ENCODE measurements at places on chromosomes 11 and 22. TPM values are rescaled to one million over a fixed set of nuclear protein-coding genes. Genes with fewer than 3 reads are reported as not detected.

DNA sequence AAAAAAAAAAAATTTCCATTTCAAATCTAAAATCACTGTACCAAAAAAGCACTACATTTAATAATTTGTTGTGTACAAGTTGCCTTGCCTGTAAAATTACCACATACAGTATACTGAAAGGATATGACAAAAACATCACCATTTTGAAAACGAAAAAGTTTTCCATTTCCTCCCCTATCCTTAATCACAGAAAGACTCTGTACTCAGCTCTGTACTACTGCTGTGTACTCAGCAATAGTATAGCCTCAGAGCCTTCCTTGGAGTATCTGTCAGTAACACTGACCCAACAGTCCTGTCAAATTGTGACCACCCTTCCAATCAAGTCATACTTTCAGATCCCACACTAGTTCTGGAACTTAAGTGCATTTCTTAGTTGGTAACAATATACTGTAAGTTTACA, 48.0 kb downstream of the CELF1 start:
- DNase-seq: no peak

- no peak for DNase-seq
Measured at GRCh38 chr22:48742556-48743343, 1084.9 kb downstream of the BRD1 start.

GRCh38 chr11:27437829-27438594, 34.6 kb downstream of the LGR4 start:
- DNase-seq: no peak

The FOXRED1 gene
- polyA plus RNA-seq: 24.1 TPM

- DNase-seq: no peak
Measured at GRCh38 chr11:105829084-105829483, 193.0 kb downstream of the MSANTD4 start.

GRCh38 chr11:33116535-33116934, 44.7 kb downstream of the CSTF3 start:
- no peak for DNase-seq

GRCh38 chr22:49159711-49160110, 668.0 kb downstream of the BRD1 start:
- no peak for DNase-seq

DNA sequence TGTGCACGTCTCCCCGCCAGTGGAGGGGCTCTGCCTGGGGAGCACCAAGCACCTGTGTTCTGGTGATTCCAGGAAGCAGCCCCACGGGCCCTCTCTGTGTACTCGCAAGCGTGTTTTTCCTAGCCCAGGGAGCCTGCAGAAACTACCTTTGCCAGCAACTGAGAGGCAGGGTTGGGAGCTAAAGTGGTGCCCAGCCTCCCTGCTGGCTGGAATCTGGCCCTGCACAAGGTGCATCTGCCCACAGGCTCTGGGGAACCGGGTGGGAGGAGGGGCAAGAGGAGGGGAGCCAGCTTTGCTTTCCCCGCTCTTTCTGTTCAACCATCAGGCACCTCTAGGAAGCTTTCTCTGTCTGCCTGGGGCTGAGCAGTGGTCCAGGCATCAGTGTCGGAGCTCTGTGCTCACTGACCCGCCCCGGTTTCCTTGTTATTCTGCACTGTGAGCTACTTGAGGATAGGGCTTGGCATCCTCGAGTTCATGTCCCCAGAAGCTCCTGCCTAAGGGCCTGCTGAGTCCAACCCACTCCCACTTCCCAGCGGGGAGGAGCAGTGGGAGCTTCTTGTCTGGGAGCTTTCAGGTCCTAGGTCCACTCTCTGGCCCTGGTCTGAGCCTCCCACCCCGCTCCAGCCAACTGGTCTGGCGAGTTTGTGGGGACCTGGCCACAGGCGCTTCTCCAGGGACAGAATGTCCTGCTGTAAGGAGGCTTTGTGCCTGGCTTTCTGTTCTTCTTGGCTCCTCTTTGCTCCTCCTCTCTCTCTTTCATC, 14.9 kb downstream of the DAGLA start:
- DNase-seq: no peak

The C22orf23 gene
- 6.5 TPM for polyA plus RNA-seq

The TESMIN gene
- polyA plus RNA-seq: 15.6 TPM

The CATSPER1 gene
- not detected for polyA plus RNA-seq

The CBLIF gene
- polyA plus RNA-seq: not detected

DNA sequence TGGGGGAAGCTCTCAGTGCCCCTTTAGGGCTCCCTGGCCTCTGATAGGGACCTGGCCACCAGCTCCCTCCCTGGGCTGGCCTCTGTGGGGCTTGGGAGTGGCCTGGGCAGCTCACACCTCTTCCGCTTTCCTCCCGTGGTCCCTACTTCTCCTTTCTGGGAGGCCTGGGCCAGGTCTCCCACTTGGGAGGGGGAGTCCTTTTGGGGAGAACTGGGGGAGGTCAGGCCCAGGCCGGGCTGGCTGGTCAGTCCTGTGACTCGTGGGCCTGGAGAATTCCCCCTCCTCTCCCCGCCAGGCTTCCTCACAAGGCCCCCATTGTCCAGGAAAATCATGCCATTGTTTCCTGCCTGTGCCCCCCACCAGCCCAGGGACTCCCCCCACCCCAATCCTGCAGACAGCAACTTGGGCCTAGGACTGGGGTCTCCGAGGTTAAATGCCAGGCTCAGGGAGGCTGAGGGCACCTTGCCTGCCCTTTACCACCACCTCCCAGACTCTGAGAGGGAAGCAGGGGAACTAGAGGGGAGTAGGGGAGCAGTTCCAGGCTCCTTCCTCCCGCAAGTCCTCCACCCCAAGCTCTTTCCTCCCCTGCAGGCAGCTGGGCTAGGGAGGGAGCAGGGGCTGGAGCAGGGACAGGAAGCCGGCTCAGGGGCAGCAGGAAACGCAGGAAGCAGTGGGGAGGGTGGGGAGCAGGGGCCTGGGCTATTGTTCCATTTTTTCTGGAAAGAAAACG, 2.8 kb downstream of the MAP3K11 start:
- DNase-seq: no peak

DNA sequence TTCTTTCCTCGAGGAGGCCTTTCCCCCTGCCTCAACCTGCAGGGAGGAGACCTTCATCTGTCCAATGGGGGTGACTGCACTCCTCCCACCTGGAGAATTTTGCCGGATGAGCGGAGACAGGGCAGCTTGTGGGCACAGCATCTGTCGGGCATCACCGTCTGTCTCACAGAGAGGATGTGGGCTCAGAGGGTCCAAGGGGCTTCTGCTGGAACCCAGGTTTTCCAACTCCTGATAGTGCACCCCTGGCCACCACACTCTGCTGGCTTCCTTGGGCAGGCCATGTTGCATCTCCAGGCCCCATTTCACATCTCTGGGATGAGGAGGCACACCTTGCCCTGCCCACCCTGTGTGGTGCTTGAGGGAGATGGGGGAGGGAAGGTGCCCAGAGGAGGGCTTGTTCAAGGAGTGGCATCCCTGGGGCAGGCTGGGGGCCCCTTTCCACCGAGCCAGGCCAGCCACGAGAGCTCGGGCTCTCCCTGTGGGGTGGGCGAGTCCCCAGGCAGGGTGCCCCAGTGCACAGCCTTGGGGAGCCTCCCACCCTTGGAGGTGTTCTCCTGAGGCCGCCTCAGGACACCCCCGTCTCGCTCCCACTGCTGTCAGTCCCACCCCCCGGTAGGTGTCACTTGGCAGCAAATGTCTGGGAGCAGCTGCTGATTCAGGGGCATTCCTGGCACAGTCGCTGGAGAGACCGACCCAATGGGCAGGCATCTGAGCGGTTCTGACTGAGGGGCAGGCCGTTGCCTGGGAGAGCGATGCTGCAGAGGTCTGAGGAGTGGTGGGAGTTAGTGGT, 84.2 kb downstream of the MORC2 start:
- DNase-seq: no peak

DNA sequence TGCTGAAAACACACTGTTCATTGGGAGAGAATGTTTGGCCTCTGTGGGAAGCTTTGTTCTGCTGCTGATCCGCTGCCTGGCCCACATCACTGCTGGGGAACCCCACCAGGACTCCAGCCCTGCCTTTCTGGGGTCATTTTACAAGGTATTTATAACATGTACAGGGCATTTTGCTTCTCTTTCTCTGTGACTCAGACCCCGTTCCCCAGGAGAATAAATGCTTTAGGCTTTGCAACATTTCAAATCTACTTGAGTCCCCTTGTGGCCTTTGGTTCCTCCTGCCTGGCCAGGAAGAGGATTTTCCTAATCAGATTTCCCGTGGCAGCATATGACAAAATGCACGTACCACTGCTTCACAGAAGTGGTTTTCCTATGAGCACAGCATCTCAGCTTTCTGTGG, 43.0 kb downstream of the BTG4 start:
- DNase-seq: no peak

- no peak for DNase-seq
Measured at GRCh38 chr11:78714539-78714938, 139.9 kb upstream of the NARS2 start.

The INPP5J gene
- 4.9 TPM for polyA plus RNA-seq

DNA sequence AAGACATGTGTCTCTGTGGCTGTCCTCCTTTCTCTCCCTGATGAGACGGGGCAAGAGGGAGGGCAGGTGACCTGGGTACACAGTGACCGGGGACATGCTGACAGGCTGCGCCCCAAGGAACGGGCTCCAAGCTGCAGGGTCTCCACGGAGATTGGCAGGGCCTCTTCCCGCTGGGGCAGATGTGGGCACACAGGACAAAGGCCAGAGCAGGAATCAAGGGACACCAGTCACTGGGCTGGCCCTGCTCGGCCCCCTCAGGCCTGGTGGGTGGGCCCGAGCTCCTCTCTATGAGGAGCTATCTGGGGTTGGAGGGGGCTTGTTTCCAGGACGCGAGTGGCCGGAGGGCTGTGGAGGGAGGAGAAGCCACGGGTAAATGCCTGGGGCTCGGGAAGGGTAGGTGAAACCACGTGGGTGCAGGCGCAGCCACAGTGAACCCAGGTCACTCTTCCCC, 11.2 kb downstream of the PNPLA5 start:
- DNase-seq: no peak

The SULT4A1 gene
- 3.3 TPM for polyA plus RNA-seq

The OR51E2 gene
- polyA plus RNA-seq: 0.58 TPM

DNA sequence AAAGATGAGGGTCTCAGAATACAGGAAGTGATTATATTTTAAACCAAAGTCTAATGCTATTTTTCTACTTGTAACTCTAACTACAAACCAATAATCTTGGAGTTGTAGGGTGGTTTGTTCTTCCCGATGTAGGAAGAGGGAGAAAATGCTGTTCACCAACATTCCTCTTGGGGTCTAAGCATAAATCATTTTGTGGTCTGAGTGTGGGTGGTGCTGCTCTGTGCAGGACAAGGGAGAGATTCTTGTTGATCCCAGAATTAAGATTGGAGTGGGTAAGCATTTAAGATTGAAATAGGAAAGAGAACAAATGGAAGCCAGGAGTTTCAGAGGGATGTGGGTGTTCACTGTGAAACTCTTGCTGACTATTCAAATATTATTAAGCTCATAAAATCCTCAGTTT, 38.6 kb upstream of the MMP13 start:
- DNase-seq: no peak

DNA sequence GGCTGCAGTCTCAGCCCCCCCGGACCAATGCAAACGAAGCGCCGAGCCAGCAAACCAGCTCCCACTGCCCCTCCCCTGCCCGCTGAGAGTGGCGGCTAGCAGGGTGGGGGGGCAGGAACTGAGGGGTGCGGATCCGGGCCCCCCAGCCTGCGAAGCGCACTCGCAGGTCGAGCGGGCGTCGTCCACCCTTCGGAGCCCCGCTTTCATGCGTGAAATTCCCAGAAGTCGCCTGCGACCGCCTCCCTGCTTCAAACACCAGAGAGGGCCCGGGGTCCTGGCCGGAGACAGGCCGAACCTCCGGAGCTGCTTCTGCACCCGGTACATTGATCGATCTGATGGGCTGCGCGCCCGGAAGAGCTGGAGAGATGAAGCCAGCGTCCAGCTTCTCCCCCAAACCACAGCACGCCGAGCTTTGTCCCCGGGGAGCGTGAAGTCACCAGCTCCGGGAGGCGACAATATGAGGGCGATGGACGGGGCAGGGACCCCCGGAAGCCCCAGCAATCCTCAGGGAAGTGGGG, 646 bp upstream of the PATZ1 start:
- DNase-seq: peak; percentile 53

DNA sequence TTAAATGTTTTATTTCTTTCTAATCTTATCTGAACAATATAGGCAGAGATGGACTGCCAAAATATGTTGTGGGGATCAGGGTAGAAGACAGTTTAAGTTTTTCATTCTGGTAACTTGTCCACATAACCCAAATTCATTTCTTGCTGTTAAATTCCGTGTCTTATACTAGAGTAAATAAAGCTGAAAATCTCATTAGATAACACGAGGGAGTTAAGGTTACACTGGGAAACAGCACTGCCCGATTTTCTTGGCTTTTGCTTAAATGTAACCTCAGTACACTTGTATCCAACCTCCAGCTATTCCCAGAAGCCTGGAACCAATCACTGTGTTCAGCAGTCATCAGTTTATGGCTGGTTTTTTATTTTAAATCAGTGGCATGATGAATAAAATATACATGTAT, 48.2 kb downstream of the MICAL3 start:
- DNase-seq: no peak

DNA sequence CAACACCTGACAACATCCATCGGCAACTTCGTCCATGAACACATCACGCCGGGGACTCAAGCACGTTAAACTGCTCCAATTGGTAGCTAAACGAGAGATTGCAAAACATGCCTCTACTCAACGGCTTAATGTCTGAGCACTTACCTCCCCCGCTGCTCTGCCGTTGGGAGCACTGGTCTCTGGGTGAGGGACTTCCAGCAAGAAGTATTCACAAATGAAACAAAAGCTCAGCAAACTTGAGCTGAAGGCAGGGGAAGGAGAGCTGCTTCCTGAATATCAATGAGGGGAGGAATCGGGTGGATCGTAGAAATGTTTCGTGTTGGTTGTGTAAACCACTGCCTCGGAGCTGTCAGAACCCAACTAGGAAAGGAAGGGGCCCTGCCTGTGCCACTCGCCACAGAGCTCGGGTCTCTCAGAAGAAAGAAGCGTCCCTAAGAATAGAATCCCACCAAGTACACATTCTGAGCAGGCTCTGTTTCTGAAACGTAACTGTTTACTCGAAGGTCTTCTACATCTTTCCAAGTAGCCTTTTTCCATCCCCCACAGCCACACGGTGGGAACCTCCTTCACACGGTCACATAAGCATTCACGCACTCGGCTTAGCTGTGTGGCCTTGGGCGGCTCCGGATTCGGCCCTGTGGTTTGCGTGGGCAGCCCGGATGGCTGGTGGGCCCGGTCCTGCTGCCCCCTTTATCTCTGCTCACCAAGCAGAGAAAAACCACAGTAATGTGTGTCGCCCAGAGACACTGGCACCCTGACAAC, at the start of gene MLC1:
Gene MLC1, minus strand, starts transcription at position 216 of the 762 bp plus-strand sequence. CDS start 524 bp downstream, outside the sequence.
- DNase-seq: no peak

DNA sequence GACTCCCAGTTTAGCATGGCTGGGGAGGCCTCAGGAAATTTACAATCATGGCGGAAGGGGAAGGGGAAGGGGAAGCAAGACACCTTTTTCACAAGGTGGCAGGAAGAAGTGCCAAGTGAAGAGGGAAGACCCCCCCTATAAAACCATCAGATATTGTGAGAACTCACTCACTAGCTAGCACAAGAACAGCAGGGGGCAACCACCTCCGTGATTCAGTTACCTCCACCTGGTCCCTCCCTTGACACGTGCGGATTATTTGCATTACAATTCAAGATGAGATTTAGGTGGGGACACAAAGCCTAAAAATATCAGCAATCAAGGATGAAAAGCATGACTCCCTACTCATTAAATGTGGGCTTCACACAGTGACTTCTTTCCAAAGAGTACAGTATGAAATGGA, 155.0 kb upstream of the CCDC90B start:
- DNase-seq: no peak

- peak; percentile 74 for DNase-seq
Measured at GRCh38 chr11:64304316-64305072, 830 bp upstream of the ESRRA start.

The CADM1 gene
- polyA plus RNA-seq: 145 TPM
